ENCODE measurements at places on chromosomes 11 and 22.
A peak's percentile ranks its signal among the peaks of the same experiment; 100 is the strongest.

- DNase-seq = no peak
Measured at GRCh38 chr11:122593473-122594420, 61.8 kb upstream of the UBASH3B start.

DNA sequence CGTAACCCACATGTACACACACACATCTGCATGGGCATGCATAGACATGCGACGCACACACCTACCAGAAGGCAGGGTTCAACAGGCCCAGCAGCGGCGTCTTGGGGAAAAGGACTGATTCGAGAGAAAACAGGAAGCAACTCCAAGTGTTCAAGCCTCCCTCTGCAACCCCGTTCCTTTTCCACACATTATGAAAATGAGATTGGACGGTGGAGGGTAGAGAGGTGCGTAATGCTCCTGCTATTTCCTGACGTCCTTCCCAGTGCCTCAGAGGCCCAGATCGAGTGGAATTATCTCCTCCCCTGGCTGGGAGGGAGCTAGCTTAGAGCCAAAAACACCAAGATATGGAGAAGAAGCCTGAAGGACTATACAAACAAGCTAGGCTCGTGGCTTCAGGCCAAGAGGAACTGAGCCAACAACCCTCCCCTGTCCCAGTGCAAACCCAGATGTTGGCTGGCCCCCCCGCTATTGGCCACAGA lies 289.2 kb downstream of the MN1 start:
- DNase-seq = no peak

- no peak for DNase-seq
Measured at GRCh38 chr11:23789938-23790371, 706.9 kb upstream of the LUZP2 start.

- no peak for DNase-seq
Measured at GRCh38 chr22:45169591-45170466, 6.1 kb downstream of the NUP50 start.

- no peak for DNase-seq
Measured at GRCh38 chr11:45102361-45102809, 44.1 kb upstream of the PRDM11 start.

DNA sequence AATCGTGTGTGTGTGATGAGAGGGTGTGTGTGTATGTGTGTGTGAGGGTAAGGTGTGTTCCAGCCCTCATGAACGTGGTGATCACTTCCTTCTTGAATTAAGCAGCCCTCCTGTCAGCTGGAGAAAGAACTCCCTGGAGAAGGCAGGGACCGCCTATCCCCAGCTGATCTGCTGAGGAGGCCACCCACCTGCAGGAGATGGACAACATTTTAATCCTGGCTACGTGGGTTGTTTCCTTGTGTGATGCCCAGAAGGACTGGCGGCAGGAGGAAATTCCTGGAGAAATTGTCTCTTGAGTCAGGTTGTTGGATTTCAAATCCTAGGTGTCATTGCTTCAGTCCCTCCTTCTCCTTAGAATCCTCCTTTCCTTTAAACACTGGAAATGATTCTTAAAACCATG lies 878.8 kb downstream of the NTM start:
- DNase-seq = no peak

- no peak for DNase-seq
Measured at GRCh38 chr11:32062540-32062939, 28.3 kb upstream of the RCN1 start.

GRCh38 chr11:85355921-85356320 lies 271.2 kb downstream of the DLG2 start:
- DNase-seq = no peak

GRCh38 chr11:16082095-16083055 lies 274.0 kb downstream of the SOX6 start:
- no peak for DNase-seq

DNA sequence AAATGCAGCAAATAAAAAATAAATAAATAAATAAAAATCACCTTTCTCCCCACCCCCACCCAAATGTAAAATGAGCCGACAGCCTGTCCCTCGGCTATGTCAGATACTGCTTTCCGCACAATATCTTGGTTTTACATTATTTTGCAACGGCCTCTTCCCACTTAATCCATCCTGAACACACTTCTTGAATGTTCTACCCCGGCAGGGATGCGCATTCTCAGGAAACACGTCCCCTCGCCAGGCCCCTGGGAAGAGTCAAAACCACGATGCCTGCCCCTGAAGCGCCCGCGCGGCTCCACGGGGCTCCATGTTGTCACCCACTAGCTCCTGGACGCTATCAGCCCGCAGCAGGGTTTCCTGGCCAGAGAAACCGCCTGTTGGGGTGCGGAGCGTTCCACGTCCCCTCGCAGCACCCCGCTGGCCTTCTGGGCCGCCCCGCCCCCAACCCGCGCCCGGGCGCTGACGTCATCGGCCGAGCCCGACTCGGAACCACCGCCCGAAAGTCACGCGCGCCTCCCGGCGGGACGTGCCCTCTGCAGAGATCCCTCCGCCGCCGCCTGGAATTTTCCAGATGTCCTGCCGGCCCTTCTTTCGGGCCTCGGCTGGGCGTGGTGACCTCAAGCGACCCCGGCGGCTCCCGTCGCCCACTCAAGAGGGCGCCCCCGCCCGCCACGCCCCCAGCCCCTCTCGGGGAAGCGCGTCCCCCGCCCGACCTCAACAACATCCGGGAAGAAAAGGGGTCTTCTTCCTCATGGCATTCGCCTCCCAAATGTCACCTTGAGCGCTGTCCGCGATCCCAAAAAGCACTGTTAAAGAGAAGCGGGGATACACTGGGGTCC lies 585 bp upstream of the NEAT1 start:
- peak; percentile 87 for DNase-seq

DNA sequence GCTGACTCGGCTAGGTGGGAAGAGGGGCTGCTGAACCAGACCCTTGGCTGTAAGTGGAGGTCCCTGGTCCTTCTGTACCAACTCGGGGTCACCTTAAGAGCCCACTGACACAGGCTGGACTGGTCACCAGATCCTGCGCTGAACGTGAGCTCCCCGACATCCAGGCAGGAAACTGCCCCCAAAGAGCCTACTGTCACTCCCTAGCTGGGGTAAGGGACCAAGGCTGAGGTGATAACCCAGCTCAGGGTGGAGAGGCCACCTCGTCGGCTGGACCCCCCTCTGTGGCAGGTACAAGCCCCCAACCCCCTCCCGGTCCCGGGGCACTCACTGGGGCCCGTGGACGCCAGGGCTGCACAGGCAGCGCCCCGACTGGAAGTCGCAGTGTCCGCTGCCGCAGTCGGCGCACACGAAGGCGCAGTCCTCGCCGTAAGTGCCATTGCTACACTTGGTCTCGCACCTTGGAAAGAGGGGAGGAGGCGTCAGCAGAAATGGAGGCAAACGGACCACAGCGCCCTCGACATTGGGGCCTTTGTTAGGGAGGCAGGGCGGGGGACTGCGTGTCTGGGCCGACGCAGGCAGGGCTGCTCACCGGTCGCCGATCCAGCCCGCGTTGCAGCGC lies 7.4 kb downstream of the SCARF2 start:
- DNase-seq = peak; percentile 52

DNA sequence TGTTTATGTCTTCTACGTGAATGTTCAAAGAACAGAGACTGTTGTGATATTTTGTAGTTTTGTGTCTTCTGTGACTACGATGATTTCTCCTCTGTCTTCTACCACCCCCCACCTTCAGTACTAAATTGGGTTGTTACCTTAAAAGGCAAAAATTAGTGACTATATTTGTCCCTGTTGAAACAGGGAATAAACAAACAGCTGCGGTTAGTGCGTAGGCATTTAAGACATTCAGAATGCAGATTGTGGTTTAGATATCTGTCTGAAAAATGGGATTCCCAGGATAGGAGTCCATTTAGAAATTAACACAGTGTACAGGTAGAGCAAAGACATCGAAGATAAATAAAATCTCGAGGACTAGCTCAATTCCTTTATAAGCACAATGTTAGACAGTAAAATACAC lies 15.6 kb upstream of the ARHGAP42 start:
- no peak for DNase-seq

- no peak for DNase-seq
Measured at GRCh38 chr11:47010179-47010578, 73.6 kb downstream of the CSTPP1 start.

GRCh38 chr11:84056653-84057376 lies 770.6 kb upstream of the CCDC90B start:
- no peak for DNase-seq

- DNase-seq = no peak
Measured at GRCh38 chr11:108538022-108538424, 39.8 kb upstream of the POGLUT3 start.

Measured in GM13976 (cell line).